Spleen (tissue), 13 donors: ENCODE measurements at places on chromosomes 6 and 20.

DNA sequence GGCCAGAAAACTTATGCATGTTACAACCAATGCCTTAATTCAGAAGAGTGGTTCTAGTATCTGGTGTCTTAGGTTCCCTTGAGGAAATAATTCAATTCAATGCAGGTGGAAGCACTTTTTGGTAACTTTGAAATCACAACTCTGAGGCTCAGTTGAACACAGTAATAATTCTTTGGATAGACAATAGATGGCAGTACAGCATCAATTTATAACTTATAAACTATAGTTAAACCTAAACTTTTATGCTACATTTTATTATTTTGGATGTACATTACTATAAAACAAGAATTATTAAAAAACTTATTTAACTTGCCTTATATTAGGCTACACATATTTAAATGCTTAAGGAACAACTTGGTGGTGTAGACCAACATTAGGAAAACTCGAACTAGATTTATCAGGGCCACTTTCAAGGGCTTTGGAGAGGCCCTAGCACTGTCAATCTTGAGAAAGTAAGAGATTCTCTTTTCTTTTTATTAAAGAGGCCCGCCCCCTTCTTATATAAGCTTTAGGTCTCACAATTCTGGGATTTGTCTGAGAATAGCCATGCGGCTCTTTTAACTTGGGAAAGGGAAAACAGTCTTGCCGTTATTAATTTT lies 85.9 kb downstream of the CRYBG1 start:
- no peak for DNase-seq

DNA sequence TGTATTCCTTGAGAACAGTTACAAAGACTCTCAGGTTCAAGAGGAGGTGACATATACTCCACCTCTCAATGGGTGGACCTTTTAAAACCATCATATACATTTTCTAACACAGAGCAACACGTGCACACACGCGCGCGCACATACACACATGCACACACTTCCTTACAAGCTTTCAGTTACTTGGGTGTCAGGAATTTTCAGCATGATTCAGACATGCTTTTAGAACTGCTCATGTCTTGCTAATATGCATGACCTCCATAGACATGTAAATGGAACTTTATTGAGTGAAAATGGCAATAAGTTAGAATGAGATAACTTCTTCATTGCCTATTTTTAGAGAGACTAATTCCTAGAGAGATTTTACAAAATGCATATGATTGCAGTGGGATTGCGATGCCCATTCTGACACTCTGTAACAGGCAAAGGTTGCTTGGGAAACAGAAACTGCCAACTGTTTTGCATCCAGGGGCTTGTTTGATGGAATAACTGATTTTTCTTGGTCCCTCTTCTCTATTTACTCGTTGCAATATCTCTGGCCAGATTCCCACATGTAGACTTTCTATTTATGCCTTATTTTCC lies 531.4 kb upstream of the RNF217 start:
- DNase-seq, result no peak

DNA sequence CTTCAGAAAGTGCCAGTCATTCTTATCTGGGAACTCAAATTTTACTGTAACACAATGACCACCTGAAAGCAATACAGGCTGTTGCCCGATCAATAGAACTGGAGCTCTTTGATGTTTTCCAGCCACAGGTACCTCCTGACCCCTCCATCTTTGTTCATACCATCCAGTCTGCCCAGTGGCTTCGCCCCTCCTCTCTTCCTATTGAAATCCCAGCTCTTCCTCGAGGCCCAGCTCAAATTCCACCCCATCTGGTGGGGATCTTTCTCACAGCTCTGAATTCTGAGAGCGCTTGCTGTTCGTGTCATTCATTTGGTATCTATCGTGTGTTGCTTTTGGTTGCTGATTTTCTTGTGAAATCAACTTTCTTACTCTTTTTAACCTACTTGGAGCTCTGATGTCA lies 87.9 kb upstream of the CNKSR3 start:
- DNase-seq, result no peak

DNA sequence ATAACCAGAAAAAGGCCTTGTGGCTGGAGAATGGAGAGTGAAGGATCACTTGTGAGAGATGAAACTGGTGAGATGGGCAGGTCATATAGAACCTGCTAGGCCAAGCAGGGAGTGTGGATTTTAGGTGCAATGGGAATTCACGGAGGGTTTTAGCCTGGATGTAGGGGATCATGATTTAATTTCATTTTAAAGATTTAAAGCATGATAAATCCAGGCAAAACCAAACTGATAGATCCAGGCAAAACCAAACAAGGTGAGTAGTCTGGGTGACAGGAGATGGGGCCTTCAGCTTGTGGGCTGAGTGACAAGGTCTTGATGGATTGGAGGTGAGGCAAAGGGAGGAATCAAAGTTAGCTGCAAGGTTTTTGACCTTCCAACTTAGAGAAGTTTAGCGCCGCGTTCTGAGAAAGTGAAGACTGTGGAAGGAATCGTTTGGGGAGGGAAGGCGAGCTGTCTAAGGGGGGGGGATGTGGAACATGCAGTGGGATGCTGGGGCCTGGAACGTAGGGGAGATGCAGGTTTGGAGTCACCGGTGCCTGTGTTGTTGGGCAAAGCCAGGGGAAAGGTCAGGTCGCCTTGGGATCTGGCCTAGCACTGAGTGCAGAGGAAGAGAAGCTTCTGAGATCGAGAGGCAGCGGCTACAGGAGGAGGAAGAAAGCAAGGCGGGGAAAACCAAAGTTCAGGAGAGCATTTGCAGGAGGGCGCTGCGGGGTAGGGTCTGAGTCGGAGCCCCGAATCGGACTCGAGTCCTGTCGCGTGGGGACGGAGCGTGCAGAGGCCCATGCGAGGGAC lies 1.3 kb upstream of the PLCG1 start:
- DNase-seq, result no peak

GRCh38 chr6:90610301-90610750 lies 23.5 kb upstream of the MAP3K7 start:
- no peak for DNase-seq

DNA sequence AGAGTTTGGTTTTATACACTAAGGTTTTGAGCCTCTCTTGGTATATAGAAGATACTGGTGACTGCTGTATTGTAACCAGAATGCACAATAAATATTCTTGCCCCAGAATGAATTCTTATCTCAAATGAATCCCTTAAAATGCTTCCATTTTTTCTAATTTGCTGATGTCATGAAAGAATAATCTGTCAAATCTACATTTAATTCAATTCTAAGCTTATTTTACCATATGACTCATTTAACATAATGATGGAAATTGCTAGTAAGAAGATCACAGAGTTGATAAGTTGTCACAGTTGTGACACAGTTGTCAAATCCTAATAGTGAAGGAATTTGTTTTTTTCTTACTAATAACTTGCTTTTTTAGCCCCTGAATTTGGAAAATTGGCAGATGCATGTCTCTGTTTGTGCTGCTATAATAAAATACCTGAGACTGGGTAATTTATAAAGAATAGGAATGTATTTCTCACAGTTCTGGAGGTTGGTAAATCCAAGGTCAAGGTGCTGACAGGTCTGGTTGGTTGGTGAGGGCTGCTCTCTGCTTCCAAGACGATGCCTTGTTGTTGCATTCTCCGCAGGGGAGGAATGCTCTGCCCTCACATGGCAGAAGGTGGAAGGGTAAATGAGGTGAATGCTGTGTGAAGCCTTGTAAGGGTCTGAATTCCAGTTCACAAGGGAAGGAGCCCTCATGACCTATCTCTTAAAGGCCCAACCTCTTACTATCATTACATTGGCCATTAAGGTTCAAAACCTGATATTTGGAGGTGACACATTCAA lies 4.7 kb downstream of the ECT2L start:
- DNase-seq, result no peak

GRCh38 chr6:52271852-52272460 lies 12.6 kb downstream of the MCM3 start:
- no peak for DNase-seq

DNA sequence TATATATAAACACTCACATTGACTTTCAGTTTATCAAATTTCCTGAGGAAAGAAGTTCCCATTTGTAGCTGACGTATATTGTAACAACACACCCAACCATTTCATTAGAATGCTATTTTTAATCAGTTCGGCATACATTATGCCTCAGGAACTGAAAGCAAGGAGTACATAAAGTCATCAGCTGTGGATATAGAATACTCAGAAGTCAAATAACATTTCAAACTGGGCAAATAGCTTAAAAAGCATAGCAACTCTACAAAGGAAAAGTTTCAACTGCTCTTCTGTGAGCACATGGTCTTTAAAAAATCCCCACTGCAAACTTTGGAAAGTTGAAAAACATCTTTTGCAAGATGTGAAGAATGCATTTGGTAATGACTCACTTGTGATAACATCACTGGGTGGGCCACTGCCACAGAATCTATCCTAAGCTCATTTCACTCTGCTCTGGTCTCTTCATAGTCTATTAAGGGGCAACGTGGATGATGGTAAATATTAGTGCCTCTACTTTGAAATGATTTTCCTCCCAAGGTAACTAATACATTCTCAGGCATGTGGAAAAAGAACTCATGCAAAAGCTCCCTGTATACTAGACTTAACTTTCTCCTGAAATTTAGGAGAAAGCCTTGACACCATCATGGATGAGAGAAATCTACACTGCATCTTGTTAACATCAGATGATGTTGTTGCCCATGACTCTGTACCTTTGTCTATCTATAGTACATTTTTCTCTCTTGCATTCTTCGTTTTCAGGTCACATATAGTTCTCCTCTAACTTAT lies 49.2 kb downstream of the FYN start:
- DNase-seq, result no peak
